ENCODE measurements at places on chromosomes 6 and 20.

DNA sequence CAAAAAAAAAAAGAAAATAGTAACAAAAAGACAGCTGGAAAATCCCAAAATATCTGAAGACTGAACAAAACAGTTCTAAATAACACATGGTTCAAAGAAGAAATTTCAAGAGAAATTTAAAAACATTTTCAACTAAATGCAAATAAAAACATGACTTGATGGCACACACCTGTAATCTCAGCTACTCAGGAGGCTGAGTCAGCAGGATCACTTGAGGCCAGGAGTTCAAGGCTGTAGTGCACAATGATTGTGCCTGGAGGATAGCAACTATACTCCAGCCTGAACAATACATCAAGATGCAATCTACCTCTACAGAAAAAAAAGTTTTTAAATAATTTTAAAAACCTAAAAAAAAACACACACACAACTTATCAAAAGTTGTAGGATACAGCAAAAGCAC is 21.6 kb upstream of the ASF1A start:
- no peak for DNase-seq

DNA sequence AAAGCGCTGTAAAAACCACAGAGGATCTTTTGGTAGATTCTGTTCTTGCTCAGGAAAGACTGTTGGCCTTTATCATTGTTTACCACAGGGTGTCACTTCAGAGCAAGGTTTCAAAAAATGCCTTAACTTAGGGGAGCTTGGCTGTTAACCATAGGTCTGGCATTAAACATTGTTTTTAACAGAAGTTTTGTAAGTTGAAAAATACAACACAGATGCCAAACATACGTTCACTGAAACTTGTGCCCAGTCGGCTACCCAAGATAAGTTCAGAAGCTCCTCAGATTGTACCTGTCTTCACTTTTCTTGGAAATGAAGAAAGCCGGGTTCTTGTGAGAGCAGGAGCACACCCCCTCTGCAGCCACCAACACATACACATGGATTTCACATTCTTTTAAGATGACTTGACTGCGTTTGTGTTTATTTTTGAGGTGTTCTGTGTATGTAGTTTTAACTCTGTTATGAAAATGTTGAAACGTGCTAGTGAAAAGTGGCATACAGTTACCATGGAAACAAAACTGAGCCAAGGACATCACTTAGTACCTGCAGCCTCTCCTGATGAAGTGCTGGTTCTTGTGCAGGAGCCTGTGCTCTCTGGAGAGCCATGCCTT is 64.9 kb downstream of the SYCP2L start:
- DNase-seq, result peak; percentile 43

DNA sequence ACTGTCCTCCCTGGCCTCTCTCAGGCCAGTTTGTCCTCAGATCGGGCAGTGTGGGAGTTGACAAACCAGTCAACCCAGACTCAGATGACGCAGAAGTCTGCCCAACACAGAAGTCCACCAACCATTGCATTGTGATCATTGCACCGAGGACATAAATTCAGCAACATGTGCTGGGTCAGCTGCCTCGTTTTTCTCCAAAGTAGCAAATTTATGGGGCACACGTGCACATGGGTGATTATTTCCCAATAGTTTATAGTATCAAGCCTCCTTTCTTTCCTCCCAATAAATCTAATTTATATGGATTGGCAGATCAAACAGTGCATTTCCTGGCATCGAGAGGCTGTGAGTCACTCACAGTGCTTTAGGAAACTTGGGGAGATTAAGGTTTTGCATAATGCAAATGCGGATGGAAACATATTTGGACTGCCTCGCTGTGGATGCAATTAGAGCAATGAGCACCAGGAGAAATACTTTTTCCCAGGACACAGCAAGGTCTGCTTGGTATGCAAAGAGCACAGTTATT is 413.7 kb upstream of the SULF2 start:
- no peak for DNase-seq

GRCh38 chr20:5469111-5469510 is 152.4 kb upstream of the PROKR2 start:
- DNase-seq, result no peak

DNA sequence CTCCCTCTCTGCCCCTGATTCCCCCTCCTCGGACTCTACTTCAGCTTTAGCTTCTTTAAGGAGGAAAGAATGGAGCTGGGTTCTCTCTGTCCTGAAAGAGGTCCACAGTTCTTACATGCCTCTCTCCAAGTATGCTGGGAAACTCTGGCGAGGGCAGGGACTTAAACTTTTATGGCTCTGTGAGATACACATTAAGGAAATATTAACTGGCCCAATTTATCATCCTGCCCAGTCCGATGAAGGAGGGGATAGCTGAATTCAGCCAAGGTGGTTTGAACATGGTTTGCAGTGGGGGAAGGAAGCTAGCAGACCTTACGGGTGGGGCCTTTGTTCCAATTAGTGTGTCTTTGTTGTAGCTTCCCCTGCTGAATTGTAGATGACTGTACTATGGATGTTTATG is 121.7 kb downstream of the EYA4 start:
- DNase-seq, result no peak

- no peak for DNase-seq
These were observed 90.2 kb downstream of the DST start for GRCh38 chr6:56552187-56553130.

DNA sequence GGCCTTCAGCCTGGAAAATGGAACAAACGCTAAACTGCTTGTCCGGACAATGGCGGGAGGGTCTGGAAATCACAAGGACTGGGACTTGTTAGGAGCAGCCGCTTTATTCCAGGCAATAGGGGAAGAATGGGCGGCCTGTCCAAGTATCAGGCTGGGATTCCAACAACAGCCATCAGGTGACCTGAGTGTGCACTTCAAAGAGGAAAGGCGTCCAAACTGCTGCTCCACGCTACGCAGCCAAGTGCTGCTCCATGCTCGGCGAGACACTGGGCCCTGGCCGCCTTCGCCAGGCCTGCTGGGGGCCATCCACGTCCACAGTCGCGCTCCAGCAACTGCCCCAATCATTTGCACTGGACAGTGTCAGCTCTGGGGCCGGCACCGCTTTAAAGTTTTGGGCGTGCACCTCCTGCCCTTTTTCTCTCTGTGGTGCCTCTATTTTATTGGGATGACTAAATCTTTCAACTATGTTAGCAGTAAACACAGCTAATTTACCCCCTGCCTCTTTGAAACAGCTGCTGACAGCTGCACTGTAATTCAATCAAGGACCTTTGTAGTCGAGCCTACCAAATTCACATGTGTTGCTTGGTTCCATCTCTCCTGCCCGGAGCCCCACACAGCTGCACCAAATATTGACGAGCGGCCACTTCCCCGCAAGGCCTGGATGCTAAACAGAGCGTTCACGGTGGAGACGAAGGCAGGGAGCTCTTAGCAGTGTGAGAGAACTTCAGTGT is 98.3 kb downstream of the BMP7 start:
- DNase-seq, result peak; percentile 35

- DNase-seq, result no peak
These were observed 156.1 kb downstream of the ZFP64 start for GRCh38 chr20:52035498-52035897.

GRCh38 chr6:113856375-113856624 is 845 bp upstream of the MARCKS start:
- no peak for DNase-seq

DNA sequence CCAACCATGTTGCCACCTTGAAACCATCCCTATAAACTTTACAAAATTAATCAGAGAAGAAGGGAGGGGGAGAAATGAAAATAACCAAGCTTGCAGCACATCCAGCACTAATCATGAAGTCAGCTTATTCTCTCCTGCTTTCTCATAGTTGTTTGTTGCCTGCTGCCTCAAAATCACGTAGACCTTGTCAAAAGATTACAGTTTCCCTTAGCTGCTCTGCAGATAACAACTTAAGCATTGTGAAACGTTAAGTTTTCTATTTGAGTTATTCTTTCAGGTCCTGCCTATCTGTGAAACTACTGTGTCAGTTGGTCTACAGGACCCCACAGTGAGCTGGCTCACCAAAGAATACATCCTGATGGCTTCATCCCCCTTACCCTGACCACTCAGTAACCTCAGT is 32.9 kb downstream of the SLC17A4 start:
- DNase-seq, result no peak

DNA sequence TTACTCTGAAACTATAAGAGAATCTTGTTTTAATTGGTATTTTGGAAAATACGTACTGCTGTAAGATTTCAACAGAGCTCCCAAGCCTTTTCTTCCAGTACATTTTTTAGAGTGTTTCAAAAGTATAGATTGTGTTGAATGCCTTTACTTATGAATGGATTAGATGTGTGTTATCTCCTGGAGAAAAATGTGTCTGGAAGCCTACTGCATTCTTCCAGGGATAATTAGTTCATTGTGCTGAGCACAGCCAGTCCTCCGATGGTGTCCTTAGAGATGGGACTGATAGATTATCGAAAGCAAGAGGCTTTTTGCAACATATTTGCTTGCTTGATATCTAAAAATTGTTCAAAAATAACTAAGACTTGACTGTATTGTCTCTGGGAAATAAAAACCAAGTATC is 114.2 kb downstream of the PLEKHG1 start:
- DNase-seq, result peak; percentile 40

DNA sequence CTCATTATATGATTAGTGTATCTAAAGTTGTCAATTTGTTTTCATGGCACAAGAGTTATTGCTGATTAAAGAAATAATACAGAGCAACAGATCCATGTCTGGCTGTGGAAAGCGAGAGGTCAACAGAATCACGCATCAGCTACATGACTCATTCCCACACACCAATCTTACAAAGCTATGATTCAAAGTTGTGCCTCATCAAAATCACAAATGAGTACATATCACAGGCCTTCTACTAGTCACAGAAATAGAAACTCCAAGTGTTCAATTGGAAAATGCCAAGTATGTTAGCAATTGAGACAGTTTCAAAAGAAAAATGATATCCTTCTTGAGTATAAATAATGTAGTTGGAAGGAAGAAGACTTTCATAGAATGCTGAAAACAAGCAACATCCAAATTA is 57.8 kb upstream of the NKAIN2 start:
- no peak for DNase-seq

DNA sequence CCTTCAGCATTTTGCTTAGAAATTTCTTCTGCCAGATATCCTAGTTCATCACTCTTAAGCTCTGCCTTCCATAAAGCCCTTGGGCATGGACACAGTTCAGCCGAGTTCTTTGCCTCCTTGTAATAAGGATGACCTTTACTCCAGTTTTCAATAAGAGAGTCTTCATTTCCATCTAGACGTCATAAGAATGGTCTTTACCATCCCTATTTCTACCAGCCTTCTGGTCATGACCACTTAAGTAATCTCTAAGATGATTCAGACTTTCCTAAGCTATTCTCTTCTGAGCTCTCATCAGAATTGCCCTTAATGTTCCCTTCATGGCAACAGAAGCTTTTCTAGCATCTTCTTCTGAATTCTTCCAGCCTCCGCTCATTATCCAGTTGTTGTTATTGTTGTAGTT is 126.1 kb downstream of the TFAP2C start:
- DNase-seq, result no peak

GRCh38 chr6:79812195-79812594 is 135.2 kb downstream of the ELOVL4 start:
- no peak for DNase-seq

DNA sequence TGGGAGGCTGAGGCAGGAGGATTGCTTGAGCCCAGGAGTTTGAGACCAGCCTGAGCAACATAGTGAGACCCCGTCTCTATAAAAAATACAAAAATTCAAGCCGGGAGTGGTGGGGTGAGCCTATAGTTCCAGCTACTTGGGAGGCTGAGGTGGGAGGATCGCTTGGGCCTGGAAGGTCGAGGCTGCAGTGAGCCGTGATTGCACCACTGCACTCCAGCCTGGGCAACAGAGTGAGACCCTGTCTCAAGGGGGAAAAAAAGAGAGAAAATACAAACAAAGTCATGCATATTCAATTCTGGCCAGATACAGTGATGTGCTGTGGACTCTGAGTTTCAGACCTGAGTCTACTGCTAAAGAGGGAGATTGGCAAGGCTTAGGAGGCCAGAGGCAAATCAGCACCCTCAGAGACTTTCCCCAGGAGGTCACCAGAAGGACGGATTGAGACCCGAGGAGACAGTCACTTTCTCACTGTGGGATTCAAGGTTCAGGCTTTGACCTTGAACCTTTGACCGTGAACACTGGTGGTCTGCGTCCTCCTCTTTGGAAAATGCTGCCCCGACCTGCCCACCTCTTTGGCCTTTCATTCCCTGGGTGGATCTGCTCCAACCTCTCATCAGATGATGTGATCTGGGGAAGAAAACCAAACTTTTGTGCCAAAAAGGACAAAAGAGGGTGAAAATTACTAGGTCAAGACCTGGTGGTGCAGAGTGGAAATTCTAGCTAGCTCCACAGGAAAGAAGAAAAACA is 31.2 kb downstream of the TGM2 start:
- DNase-seq, result no peak

DNA sequence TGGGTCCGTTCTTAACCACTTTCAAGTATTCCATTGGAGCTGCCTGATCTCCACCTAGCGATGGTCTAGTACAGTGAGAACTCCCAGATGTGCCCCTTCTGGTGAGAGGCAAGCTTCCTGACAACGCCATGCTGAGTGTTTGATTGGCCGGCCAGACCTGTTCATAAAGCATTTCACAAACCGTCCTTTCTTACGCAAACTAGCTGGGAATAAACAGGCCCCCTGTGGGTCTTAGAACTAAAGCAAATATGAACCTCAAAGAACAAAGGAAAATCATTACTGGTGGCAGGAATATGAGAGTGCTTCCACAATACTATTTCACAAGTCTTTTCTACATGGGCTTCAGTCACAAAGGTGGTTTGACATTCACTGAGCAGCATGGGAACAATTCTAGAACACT is 15.6 kb upstream of the GCNT2 start:
- DNase-seq, result no peak

- no peak for DNase-seq
These were observed 32.9 kb downstream of the PREX1 start for GRCh38 chr20:48794816-48795457.

DNA sequence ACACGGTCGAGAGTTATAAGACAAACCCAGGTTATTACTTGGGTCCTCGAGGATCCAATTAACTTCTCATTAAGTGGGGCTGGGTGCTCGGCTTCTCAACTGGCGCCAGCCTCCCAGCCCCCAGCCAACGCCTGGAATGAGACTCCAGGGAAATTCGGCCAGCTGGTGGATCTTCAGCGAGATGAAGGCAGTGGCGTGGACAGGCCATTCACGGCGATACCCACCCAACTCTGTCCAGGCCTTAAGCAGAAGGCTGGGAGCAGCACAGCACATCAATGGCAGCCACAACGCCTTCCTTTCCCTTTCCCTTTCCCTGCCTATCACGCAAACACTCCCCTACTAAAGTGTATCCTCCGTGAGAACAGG is 868 bp downstream of the METTL24 start:
- DNase-seq, result peak; percentile 79

DNA sequence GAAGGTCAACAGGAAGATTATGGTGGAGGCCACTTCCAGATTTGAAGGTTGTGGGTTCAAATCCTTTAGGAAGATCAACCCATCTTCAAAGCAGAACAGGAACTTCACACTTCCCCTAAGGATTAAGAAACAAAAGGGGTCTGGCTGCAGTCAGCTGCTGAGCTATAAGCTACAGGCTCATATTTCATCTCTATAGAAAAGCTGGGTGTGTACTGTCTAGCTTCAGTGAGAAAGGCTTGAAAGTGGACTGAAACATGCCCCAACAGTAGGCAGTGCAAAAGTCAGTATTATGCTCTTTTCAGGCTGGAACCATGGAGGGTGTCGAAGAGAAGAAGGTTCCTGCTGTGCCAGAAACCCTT is 60.1 kb upstream of the SPDEF start:
- DNase-seq, result no peak

- DNase-seq, result peak; percentile 13
These were observed 20.5 kb downstream of the JPH2 start for GRCh38 chr20:44166477-44166876.

Data from retina (tissue), 1 donor.